NCI-H774 (cell line): ENCODE measurements at places on chromosomes 16 and 17.

GRCh38 chr17:72125742-72126141 lies 4.9 kb downstream of the SOX9 start:
- no peak for DNase-seq

DNA sequence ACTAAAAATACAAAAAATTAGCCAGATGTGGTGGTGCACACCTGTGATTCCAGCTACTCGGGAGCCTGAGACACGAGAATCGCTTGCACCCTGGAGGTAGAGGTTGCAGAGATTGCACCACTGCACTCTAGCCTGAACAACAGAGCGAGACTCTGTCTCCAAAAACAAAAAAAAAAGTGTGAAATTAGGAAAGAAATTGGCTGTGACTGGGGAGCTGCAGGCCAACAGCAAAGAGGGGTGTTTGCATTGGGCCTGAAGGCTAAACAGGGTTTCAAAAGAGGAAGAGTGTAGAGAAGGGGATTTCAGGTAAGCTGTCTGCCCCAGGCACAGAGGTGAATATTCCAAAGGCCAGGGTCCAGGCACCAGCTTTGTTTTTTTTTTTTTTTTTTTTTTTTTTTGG lies 9.4 kb downstream of the BMERB1 start:
- DNase-seq = no peak

DNA sequence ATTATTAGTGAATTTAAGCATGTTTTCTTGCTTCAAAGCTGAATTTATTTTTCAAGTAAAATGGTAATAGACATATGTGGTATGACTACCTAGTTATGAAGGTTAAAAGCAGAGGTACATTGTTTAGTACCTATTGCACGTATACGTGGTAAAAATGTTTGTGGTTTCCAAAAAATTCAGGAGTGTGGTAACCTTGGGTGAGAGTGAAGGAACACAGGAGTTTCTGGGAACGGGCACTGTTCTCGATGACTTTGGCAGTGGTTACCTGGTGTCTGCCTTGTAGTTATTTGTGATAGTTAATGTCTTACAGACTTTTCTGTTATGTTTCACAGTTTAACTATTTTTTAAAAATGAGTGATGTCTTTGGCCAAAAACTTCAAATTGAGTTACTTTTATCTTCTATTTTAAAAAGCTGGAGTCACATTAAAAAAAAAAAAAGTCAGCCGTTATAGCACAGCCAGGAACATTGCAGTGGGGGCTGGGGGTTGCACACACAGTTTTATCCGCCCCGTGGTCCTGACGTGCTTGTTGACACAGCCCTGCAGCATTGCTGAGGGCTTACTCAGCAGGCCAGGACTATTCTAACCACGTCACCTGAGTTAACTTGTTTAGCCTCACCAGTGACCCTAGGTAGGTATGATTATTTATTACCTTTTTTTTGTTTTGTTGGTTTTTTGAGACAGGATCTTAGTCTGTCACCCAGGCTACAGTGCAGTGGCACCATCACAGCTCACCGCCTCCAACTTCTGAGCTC lies 10.9 kb downstream of the JPT2 start:
- DNase-seq = no peak

GRCh38 chr17:7355053-7355452 lies at the start of gene TMEM95:
TSS of gene TMEM95 (plus strand) at chr17:7355156. CDS start at chr17:7355205, 49 bp downstream.
- no peak for DNase-seq

DNA sequence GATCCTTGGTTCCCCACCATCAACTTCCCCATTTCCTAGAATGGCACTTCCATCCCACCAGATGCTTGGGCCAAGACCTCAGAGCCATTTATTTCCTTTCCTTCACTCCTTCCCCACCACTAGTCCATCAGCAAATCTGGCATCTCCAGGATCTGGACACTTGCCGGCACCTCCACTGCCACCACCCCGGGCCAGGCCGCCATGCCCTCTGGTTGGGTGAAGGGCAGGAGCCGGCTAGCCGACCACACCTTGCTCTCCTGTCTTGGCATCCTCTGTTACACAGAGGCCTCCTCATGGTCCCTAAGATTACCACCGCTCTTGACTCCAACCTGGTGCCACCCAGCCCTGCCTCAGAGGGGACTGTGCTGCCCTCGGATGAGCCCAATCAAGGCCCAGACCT lies 104.5 kb downstream of the RMI2 start:
- DNase-seq = no peak

GRCh38 chr17:65626451-65626850 lies 65.0 kb upstream of the AXIN2 start:
- DNase-seq = no peak

- DNase-seq = no peak
These were observed 13.0 kb downstream of the PITPNC1 start for GRCh38 chr17:67390006-67390645.

- peak; percentile 15 for DNase-seq
These were observed 12.9 kb upstream of the ELAC2 start for GRCh38 chr17:13030459-13031300.

GRCh38 chr17:81292450-81292849 lies 2.7 kb downstream of the SLC38A10 start:
- no peak for DNase-seq

DNA sequence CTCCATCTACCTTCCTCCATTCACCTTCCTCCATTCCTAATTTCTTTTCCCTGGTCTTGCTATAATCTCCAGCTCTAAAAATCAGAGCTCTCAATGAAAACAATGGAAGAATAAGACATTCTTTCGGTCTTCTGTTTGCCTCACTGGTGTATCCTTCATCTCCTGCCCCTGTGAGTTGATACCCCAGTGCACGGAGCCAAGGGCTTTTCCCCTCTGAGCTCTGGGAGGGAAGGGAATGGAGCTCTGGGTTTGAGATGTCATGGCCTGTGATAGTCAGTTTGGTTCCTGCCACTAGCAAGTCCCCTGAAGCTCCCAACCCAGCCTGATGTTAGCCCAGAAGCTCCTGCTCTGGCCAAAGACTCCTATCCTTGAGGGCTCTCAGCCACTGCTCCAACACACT lies 36.6 kb upstream of the DNAH9 start:
- DNase-seq = no peak

- no peak for DNase-seq
These were observed 67.0 kb downstream of the CLEC16A start for GRCh38 chr16:11011326-11011725.

DNA sequence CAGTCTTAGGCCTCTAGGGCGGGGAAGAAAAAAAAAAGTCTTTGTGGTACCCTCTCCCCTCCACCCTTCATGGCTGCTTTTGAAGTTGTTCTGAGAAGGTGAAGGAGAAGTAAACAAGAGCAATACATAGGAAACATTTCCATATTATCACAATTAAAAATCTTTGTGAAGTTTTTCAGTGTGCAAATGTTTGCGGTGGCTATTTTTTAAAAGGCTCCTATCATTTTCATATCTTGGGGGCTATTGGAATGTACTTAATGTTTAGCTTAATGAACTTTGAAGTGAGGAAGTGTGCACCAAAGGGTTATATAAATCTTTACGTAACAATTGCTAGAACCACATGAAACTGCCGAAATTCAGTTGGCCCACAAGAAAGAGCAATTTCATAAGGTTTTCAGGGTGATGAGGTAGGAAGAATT lies 7.6 kb downstream of the NOL11 start:
- DNase-seq = no peak

DNA sequence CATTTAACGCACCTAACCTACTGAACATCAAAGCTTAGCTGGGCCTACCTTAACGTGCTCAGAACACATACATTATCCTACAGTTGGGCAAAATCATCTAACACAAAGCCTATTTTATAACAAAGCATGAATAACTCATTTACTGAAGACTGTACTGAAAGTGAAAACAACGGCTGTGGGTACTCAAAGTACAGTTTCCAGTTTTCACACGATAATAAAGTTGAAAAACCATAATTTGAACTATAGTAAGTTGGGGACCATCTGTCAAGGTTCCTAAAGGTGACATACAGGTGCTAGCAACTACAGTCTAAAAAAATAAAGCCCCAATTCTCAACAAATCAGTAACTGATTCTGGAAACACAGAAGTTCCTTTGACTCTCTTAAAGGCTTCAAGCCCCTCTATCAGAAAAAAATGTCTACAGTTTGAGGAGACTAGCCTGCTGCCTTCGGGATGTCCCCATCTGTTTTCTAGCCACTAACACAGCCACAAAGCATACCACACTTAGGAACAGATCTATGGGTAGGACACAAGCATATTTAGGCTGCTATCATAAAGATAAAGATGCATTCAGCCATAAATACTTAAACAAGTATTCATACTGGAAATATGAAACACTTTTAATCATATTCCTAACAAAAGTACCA lies 71.3 kb downstream of the KANSL1 start:
- no peak for DNase-seq

DNA sequence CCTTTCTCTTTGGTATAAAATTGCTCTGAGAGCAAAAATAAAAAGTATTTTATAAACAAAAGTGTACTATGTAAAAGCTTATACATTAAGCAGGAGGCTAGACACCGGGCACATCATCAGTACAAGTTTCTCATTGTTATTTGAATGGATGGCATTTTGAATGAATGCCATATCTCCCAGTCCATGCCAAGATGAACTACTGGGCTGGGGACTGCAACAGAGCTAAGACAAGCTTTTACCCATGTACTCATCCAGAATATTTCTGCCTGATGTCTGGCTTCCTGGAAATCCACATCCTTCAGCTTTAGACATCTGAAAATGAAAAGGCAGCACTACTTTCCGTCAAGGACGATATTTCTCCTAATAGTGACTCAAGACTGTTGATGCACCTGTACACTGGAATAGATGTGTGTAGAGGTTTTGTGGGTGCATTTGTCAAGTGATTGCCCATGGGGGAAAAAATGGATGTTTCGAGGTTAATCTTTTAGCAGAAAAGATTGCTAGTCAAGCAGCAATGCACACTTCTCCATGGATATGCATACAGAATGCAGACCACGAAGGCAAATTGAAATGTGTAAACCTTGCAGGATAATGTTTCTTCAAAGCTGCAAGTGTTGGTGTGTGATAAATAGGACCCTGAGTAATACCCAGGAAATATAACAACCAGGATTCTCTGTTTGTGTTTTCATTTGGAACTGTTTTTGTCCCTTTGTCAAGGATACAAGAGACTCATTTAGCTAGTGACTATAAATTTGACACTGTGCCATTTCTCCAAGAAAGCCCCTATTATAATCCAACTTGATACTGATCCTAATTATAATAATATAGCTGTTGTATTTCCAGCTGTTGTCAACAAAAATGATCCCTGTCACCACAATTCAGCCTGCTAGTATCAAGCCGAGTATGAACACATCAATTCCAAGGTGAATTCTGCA lies 173.8 kb downstream of the CDH8 start:
- DNase-seq = no peak

DNA sequence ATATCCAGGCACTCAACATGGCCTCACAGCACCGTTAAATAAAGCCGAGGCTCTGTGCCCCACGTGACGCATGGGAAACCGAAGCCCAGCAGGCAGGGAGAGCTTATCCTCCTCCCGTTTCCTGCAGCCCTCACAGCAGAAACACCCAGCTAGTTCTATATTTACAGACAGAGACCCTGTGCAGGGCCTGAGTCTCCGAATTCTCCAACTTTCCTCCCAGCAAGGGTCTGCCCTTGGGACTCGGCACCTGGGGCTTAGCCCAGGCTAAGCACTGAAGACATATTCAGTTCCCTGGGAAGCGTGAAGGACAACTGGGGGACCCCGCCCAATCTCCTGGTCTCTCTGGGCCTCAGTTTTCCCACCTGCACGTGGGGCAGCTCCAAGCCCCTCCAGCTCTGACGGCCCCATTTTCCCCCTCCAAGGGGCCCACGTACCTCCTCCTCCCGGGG lies 29.2 kb downstream of the TRPV3 start:
- no peak for DNase-seq

GRCh38 chr16:49972961-49973360 lies 52.1 kb upstream of the CNEP1R1 start:
- no peak for DNase-seq

DNA sequence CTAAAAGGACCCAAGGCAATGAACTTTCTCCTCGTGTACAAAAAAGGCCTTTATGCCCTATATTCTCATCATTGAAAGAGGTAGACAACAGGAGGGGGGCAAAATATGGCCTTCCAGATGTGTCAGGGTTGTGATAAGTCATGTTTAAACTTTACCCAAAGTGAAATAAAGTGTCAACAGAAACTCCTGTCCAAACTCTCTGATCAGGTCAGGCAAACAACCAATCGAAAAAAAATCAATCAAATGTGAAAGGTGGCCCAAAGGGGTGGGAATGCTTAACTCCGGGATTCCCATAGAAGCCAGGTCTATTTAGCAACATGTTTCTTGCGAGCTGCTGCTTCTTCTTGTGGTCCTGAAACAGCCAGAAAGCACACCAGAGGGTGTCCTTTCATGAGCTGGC lies 49.5 kb upstream of the SOX9 start:
- no peak for DNase-seq
